ENCODE measurements at places on chromosomes 1 and 21.

GRCh38 chr1:203509135-203509534 is 15.2 kb downstream of the OPTC start:
- no peak for DNase-seq

DNA sequence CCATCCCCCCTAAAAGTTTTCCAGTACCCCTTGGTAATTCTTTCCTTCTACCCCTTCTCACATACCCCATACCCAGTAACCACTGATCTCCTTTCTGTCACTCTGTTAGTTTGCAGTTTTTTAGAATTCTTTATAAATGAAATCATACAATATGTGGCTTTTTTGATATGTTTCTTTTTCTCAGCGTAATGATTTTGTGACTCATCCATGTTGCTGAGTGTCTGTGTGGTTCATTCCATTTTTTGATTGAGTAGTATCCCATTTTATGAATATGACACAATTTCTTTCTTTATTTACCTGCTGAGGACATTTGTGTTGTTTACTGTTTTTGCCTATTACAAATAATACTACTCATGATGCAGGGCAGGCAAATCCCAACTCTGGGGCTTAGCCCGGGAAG is 1605.3 kb downstream of the BRINP3 start:
- DNase-seq: no peak

- peak; percentile 69 for DNase-seq
These were observed 8.9 kb downstream of the HYI start for GRCh38 chr1:43444836-43445235.

DNA sequence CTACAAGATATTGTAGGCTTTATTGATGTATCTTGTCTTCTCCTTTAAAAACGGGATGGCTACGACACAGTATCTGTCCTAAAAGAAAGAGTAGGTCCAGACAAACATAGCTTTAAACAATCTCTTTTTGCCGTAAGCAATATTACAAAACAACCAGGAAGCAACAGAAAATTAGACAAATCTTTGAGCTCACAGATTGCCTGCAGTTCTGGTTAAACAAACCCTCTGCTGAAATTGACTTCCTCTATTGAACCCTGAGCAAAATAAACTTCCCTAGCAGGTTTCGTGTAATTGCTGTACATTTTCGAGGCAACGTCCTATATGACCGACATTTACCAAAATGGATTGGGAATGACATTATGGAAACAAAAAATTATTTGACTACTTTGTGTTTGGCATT is 50.6 kb downstream of the CHML start:
- no peak for DNase-seq

DNA sequence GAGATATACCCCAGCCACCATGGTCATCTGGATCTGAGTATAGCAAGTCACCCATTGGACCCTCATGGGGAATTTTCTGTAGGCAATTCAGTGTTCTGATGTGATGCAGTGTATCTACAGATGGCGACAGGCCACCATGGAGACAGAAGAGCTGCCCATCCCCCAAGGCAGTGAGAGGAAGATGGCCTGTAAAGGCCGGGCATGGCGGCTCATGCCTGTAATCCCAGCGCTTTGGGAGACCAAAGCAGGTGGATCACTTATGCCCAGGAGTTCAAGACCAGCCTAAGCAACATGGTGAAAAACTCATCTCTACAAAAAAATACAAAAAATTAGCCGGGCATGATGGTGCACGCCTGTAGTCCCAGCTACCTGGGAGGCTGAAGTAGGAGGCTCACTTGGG is 41.1 kb upstream of the CTPS1 start:
- no peak for DNase-seq

- no peak for DNase-seq
These were observed 45.4 kb upstream of the DIP2A start for GRCh38 chr21:46413365-46413696.

- peak; percentile 90 for DNase-seq
These were observed at the start of gene KIRREL1 for GRCh38 chr1:157993147-157993917. Gene KIRREL1 (plus strand): TSS chr1:157993645. CDS start chr1:157993677, 32 bp downstream.

DNA sequence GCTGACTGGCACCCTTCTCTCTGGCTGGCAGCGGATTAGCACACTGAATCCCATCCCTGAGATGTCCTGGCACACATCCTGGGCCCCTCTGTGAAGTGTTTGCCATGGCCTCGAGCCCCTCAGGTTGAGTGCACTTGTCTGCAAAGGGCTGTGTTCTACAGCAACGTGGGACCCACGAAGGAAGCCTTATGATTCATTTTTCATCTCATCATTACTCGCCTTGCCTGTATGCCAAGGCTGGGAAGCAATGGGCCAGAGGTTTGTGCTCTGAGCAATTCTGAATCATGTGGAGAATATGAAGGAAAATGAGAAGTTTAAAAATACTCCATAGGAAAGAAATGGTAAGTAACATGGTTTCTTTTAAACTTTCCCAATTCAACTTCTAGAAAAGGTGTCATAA is 124.8 kb upstream of the LMO4 start:
- no peak for DNase-seq

DNA sequence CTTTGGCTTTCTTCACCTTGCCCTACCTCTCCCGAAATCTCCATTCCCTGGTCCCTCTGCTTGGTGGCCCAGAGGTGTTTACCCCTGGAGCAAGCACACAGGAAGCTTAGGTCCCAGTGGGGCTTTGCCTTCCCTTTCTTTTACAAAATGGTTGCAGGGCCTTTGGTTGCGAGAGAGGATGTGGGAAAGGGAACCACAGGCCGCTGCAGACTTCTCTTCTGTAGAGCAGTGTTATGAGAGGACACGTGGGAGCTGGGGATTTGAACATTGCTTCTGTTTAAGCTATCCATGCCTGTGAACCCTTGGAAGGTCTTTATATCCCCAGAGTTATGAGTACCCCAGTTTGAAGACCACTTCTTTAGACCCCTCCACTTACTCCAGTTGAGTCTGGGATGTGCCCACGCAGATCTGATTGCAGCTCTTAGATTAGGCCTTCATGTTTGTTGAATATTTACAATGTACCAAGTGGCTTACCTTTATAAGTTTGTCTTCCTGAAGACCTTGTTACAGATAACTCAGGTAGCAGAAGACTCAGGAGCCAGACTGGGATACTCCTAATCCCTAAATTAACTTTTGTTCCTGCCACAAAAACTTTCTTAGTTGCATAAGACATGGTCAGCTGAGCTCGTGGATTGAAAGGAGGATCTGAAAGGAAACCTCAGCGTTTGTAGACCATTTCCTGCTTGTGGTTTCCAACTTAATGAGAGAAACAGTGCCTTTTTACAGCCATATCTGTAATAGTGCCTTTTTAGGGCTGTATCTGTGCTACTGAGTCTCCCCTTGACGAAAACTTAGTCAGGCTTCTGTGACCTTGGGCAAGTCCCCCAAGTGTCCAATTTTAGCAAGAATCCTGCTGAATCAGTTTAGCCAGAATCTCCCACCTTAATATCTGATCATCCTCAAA is 21.9 kb upstream of the IVNS1ABP start:
- DNase-seq: no peak

- DNase-seq: no peak
These were observed 311.8 kb upstream of the B3GALT2 start for GRCh38 chr1:193498088-193498655.

DNA sequence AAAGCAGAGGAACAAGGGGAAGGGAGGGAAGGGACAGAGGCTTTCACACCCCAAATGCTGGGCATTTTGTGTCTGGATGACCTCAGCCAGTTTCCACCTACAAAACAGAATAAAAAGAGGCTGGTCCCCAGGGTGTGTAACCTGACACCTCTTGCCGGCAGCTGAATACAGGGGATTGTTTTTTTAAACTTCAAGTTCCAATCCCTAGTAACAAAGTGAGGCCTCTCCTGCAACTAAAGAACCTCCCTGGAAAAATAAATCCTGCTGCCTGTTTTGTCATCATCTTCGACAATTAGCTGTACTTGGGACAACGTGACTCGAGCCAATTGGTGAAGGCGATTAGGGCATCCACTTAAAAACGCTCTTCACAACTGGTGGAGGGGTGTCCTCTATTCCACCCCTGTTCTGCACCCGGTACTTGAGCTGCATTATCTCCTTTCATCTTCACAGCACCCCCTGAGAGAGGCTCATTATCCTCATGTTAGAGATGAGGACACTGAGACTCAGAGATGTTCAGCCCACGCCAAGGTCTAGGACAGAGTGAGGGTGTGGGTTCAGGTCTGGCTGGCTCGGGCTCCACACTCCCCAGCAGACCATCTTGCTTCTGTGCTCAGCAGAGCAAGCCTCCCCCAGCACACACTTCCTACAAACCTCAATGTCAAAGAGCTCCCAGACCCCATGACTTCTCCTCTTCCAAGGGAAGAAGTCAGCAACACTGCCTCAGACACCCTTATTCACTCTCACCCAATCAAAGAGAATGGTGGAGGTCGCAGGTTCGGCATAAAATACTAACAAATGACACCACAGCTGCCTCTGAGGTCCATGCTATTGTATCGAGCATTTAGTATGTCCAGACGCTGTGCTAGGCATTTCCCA is 15.2 kb downstream of the ITPKB start:
- no peak for DNase-seq

DNA sequence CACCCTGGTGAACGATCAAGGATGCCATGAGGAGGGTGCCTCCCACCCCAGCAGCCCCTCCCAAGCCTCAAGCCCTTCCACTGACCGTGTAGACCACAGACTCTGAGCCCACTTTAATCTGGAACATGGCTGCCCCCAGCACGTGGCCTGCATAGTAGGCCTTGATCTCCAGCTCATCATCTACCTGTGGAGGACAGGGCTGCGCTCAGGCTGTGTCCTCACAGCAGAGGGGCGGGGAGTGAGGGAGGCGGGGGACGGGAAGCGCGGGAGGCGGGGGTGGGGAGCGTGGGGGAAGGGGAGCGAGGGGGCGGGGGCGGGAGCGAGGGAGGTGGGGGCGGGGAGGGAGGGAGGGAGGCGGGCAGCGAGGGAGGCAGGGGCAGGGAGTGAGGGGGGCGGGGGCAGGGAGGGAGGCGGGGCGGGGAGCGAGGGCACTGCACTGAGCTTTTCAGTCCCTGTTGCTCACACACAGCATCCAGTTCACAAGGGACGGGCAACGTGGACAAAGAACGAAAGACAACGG is 7.1 kb downstream of the PUSL1 start:
- no peak for DNase-seq

- no peak for DNase-seq
These were observed 210.1 kb downstream of the FGGY start for GRCh38 chr1:59506952-59507351.

- DNase-seq: no peak
These were observed 365.3 kb upstream of the PKN2 start for GRCh38 chr1:88318740-88319139.

GRCh38 chr1:104402178-104402577 is 652.5 kb downstream of the AMY1C start:
- DNase-seq: no peak

DNA sequence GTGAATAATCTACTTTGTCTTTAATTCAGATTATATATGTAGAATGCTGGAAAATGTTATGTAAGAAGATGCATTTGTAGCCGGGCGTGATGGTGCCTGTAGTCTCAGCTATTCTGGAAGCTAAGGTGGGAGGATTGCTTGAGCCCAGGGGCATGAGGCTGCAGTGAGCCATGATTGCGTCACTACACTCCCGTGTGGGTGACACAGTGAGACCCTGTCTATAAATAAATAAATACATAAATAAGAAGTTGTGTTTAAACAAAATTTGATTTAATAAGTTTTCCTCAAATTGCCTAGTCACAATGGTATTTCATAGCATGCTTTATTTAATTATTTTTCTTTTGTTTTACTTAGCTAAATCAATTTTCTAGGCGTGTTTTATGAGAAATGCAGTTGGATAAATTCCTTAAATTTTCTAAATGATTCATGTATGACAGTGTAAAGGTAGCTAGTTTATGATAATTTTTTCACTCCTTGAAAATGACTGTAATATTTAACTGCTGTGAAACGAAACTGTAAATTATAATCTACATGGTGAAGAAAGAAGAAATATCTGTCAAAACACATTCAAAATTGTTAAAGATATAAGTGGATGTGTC is 232.6 kb downstream of the SRGAP2C start:
- no peak for DNase-seq

DNA sequence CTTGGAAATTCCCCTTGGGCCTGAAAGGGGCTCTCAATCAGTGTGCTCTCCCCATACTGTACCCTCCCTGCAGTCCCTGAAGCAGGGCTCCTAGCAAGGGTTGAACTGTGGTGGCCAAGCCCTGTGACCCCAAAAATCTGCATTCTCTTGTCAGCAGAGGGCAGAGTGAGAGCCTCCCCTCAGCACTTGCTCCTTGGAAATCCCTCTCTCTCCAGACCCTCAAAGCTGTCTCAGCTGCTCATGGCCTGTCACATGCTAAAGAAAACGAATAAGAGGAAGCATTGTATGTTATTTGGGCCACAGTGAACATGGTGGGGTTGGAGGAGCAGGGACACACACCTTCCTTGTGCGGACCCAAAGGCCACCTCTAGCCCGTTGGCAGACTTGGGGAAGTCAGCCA is 47.2 kb upstream of the SYNC start:
- no peak for DNase-seq

DNA sequence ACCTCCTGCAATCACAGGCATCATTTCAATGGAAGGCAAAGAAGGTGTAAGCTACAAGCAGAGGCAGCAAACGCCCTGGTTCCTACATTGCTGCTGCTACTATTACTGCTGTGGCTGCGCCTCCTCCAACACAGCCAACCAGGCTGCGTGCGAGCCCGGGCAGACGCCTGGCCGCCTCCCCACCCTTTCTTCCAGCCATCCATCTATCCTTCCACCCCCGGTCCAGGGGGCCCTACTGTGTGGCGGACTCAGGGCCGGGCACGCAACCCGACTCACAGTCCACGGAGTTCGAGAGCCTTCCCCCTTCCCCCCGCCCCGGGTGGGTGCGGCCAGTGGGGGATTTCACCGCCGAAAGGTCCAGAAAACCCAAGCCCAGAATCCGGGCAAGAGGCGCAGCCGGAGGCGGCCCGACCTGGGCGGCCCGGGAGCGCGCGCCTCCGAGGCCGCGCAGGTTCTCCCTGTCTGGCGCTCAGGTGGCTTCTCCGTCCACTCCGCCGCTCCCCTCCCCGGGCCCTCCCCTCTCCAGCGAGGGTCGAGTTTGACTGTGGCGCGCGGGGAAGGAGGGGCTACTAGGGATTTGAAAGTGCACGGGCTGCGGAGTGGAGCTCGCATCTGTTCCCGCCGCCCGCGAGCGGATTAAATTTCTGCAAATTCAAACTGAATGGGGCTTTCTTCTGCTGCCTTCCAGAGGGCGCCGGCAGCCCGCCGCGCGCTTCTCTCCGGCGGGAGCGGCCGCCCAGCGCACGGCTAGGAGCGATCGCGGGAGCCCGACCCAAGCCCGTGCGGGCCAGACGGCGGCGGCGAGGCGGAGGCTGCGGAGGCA is at the start of gene HUNK:
Gene HUNK, plus strand, starts transcription at position 569 of the 823 bp plus-strand sequence. CDS start 655 bp downstream, outside the sequence.
- peak; percentile 65 for DNase-seq

- DNase-seq: no peak
These were observed 32.8 kb downstream of the GJA4 start for GRCh38 chr1:34825455-34826091.

- DNase-seq: no peak
These were observed 11.6 kb upstream of the ETS2 start for GRCh38 chr21:38793926-38794713.

GRCh38 chr1:225700164-225700821 is 47.4 kb upstream of the ENAH start:
- DNase-seq: no peak

DNA sequence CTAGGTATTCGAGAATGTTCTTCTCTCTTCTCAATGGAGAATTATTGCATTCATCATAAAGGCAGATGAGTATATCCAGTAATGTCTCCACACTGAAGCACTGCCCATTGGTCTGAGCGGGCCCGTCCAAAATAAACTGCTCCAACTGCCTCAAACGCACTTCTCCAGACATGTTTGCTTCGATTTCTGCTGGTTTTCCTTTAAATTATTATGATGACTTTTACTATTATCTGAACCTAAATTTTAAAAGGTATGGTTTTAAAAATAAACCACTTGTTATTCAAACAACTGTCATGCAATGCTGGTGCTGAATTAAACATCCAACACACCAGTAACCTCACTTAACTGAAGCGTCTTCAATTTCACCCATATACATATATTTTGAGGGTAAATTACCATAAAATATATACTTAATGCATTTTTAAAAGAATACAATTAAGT is 1.3 kb downstream of the CDC42BPA start:
- no peak for DNase-seq
